Stimulated activated CD4-positive, alpha-beta T cell treated with anti-CD3 and anti-CD28 coated beads, Interleukin-1b, Interleukin-23, amount 100 ng/mL, for 1 hour (primary cell): ENCODE measurements at places on chromosomes 2 and 18.
A peak's percentile ranks its signal among the peaks of the same experiment; 100 is the strongest.

- DNase-seq = no peak
Measured at GRCh38 chr2:28950941-28951630, 30.0 kb upstream of the TOGARAM2 start.

DNA sequence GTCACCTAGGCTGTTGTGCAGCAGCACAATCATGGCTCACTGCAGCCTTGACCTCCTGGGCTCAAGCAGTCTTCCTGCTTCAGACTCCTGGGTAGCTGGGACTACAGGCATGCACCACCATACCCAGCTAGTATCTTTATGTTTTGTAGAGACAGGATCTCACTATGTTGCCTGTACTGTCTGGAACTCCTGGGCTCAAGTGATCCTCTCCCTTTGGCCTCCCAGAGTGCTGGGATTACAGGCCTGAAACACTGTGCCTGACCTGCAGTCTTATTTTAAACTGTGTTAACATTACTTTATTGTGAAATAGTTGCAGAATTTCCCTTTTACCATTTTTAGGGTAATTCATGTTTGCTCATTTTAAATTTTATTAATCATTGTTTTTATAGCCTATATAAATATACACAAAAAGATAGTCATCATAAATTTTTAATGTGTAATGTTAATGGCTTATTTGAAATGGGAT is 24.6 kb downstream of the EML4 start:
- DNase-seq = no peak

- no peak for DNase-seq
Measured at GRCh38 chr18:12958478-12958877, 10.7 kb downstream of the SEH1L start.

DNA sequence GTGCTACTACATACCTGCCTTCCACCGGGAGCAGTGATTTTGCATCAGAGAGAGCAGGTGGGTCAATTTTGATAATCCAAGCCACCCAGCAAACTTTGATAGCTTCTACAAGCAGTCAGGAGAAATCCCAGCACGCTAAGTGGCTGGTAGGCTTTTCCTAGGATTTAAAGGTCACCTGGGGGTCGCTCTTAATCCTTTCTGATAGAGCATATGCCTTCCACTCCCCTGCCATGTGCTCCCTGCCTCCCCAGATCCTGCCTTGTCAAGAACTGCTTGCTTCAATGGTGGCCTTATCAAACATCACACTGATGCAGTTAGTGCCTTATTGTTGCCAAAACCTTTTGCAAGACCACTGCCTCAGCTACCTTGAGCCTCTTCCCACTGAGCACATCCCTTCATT is 462.3 kb upstream of the MEX3C start:
- DNase-seq = no peak

- no peak for DNase-seq
Measured at GRCh38 chr2:88857951-88858411, 166.5 kb downstream of the RPIA start.

DNA sequence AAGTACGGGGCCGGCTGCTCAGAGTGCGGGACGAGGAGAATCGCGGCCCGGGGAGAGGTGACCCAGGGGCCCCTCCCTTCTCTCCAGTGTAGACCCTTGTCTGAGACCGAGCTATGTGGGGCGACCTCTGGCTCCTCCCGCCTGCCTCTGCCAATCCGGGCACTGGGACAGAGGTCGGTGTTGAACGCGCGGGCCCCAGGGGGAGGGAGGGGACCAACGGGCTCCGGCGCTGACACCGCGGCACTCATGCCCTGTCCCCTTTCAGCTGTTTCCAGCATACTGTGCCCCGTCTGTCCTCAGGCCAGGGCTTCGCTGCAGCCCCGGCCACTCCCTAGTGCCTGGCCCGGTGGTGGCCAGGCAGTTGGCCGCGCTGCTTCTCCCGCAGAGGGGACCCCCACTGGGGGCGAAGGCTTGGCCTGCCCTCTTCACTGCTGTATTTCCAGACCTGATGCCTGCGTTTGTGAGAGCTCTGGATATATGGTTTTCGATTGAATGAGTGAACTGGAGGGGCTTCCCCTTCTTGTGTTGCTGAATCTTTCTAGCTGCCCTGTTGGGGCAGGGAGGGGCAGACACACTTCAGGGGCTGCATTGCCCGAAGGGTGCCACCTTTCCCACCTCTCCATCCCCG is 809 bp downstream of the DBI start:
- DNase-seq = peak; percentile 23

DNA sequence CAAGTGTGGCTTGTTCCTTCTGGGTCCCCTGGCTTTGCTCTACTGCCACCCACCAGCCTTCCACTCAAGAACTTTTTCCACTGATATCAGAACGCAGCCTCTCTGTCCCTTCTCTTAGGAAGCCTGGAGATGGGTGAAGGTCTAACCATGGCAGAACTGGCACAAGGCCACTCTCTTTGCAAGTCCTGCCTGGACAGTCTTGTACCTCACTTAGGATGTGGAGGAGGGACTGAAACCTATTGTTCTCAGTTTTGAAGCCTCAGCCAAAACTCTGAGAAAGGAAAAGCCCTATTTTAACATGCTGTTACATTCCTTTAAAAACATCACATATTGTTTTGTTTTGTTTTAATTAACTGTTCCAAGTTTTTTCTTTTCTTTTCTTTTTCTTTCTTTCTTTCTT is 58.9 kb upstream of the NCOA1 start:
- DNase-seq = no peak

- no peak for DNase-seq
Measured at GRCh38 chr2:218081063-218081462, 12.0 kb downstream of the RUFY4 start.

DNA sequence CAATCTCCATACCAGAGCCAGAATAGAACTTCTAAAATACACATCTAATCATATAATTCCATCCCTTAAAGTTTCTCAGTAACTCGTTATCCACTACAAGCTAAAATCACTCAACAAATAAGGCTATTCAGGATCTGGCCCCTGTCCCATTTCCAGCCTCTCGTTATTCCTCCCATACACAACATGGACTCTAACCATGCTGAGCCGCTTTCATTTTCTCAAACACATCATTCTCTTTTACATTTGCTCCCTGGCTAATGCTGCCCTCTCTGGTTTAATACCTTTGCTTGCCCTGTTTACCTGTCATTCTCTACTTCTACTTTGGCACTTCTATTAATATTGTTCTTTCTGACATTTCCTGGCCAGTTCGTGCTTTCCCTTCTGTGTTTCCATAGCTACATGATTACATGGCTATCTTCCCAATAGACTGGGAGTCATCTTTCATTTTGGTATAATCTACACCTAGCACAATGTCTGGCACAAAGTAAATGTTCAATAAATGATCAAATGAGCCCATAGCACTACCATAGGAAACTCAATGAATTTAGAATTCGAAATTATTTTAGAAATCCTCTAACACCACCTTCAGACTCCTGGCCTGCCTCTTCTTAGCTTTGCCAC is 163.6 kb upstream of the VRK2 start:
- no peak for DNase-seq

DNA sequence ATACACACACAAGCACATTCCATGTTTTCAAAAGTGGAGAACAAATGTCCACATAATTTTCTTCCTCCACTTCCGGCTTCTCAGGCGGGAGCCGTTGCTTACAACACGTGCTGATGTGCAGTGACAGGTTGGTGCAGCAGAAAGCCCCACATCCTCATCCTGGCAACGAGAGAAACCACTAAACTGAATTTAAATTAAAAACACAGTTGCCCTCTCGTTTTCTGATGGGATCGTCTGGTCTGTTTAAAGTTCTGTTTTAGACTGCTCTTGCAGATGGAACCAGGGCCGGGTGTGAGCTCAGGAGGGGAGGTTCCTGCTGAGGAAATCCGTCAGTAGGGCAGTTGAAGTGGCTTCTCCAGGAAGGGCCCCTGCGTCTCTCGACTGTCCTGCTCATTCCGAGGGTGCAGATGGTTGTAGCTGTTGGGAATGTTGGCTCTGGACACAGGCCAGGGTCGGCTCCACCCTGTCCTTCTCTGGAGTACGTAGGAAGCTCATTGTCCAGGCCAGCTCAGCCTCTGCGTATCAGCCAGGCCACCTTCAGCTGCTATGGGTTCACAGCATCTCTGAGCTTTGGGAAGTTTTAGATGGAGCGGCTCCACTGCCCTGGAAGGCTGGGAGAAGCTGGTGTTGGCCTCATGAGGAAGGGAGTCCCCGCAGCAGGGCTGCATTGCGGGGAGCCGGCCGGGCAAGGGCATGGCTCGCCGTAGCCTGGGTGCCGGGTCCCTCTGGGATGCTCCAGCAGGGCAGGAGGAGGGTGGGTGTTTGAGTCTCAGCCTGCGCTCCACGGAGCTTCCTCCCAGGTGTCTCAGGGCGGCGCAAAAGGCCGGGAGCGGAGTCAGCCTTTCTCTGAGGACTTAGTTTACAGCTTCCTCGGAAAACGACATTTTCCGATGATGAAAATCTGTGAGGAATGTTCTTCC is 58.3 kb downstream of the NFATC1 start:
- no peak for DNase-seq
